AG04450 (cell line): ENCODE measurements at places on chromosomes 6 and 20. TPM values are rescaled to one million over a fixed set of nuclear protein-coding genes. Genes with fewer than 3 reads are reported as not detected.

The KIAA0408 gene
- polyA plus RNA-seq = 4.7 and 6.3 TPM in 2 replicates

The DNAAF9 gene
- 14.1 and 15.0 TPM in 2 replicates for polyA plus RNA-seq

The PRELID3B gene
- 51.7 and 58.2 TPM in 2 replicates for polyA plus RNA-seq

The XKR7 gene
- polyA plus RNA-seq = not detected in 2 replicates

The MAP7 gene
- 0.29 and 0.30 TPM in 2 replicates for polyA plus RNA-seq

The MAS1 gene
- not detected in 2 replicates for polyA plus RNA-seq

The DLK2 gene
- 0.62 and 0.86 TPM in 2 replicates for polyA plus RNA-seq

The FNDC11 gene
- 0.64 and 0.76 TPM in 2 replicates for polyA plus RNA-seq

The WFDC5 gene
- not detected in 2 replicates for polyA plus RNA-seq

The IMPG1 gene
- polyA plus RNA-seq = 0.15 TPM in 1 of 2 replicates, not detected in the other

The PIGU gene
- polyA plus RNA-seq = 42.2 and 54.8 TPM in 2 replicates

The SLC29A1 gene
- 13.2 and 14.9 TPM in 2 replicates for polyA plus RNA-seq

The EMILIN3 gene
- 0.12 and 0.17 TPM in 2 replicates for polyA plus RNA-seq

The ECT2L gene
- 0.01 TPM in 1 of 2 replicates, not detected in the other for polyA plus RNA-seq

The THBS2 gene
- 90.8 and 95.8 TPM in 2 replicates for polyA plus RNA-seq

The LRRC73 gene
- 0.14 and 0.16 TPM in 2 replicates for polyA plus RNA-seq

The UBD gene
- not detected in 2 replicates for polyA plus RNA-seq

The SYCP2 gene
- polyA plus RNA-seq = 0.24 and 0.25 TPM in 2 replicates

The CYP21A2 gene
- polyA plus RNA-seq = 0.05 and 0.06 TPM in 2 replicates

The PXMP4 gene
- polyA plus RNA-seq = 5.9 and 6.0 TPM in 2 replicates

The TNXB gene
- polyA plus RNA-seq = 0.25 and 0.35 TPM in 2 replicates

The NKAPL gene
- polyA plus RNA-seq = 0.52 TPM in 2 replicates

The LINC00237 gene
- polyA plus RNA-seq = not detected in 2 replicates

The SIRPB2 gene
- polyA plus RNA-seq = not detected in 2 replicates

The BPIFB4 gene
- not detected in 2 replicates for polyA plus RNA-seq

The CALHM6 gene
- polyA plus RNA-seq = 0.51 and 0.81 TPM in 2 replicates

The PCED1A gene
- 17.5 and 19.7 TPM in 2 replicates for polyA plus RNA-seq

The NNAT gene
- polyA plus RNA-seq = 54.0 and 59.6 TPM in 2 replicates
